ENCODE measurements at places on chromosomes 7 and 10.
A peak's percentile ranks its signal among the peaks of the same experiment; 100 is the strongest.

GRCh38 chr10:52059089-52059488 is 255.0 kb upstream of the DKK1 start:
- DNase-seq, result no peak

- no peak for DNase-seq
These were observed 117.1 kb upstream of the FAM13C start for GRCh38 chr10:59479426-59479825.

GRCh38 chr7:104861729-104862390 is 152.1 kb upstream of the KMT2E start:
- DNase-seq, result no peak

DNA sequence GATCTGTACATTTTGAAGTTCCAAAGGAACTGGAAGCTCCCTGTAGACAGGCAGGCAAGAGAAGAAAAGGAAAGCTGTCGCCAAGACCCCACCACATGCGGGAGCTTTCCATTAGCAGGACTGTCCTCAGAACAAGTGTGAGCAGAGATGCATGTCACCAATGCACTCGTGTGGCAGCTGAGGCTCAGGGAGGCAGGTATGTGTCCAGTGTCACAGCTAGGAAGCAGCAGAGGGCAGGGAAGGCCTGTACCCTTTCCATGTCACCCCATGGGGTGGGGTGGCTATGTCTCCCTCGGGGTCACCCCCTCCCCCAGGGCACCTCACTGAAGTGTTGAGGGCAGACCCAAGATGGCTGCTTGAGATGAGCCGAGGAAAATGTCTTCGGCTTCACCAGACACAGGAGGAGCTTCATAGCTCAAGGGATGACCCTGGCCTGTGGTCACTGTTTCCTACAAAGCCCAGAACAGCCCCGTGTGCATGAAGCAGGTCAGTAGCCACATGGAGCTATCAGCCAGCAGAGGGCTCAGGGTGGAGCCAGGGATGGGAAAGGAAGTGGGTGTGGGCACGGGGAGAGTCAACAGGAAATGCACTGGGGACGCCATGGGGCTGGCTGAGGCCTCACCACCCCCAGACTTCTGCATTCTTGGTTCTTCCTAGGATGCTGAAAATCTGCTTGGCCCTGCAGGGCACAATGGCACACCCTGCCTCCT is 96.6 kb downstream of the FAM53B start:
- peak; percentile 78 for DNase-seq

DNA sequence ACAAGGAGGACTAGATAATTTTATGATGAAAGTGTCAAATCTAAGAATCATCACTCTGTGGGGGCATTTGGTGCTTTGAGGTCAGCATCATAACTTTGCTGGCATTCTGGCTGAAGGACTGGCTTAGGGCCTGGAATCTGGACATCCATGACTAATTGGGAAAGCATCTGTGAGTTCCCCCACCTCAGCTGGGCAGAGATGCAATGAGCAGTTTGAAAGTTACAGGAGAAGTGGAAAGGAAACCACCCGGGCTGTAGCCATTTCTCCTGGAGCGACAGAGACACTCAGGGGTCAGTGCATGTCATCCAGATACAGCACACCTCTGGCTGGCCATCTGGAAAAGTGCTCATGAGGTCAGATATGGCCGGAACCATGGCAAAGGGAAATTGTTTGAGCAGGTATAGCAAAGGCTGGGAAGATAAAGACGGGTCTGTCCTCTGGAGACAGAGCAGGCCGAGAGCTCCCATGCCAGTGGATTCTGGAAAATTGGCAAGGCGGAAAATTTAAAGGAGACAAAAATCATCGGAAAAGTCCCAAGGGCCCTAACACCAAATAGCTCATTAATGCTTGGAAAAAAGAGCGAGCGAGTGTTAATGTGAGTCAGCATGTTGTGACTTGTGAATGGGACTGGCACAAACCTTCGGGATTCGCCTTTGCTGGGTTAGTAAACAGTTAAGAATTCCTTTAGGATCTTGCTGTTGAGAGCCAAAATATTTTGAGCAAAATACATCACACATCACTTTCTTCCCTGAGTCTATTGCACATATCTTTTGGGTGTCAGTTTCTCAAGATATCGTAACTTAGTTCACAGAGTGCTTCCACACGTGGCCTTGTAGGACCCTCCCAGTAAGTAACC is 188.4 kb upstream of the AGK start:
- DNase-seq, result no peak

DNA sequence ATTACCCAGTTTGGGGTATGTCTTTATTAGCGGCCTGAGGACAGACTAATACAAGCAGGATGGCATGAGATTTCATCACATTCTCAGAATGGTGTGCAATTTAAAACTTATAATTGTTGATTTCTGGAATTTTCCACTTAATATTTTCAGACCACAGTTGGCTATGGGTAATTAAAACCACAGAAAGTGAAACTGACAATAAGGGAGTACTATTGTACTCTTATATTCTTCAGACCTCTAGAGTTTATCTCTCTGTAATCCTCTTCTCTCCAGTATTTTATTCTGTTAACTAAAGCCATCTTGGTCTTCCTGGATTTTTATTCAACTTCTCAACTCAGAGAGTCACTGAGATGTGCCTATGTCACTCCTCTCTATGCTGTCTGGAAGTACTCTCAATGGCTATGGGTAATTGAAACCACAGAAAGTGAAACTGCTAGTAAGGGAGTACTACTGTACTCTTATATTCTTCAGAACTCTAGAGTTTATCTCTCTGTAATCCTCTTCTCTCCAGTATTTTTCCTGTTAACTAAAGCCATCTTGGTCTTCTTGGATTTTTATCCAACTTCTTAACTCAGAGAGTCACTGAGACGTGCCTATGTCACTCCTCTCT is 118.3 kb downstream of the PPP1R17 start:
- no peak for DNase-seq

- DNase-seq, result no peak
These were observed 15.9 kb downstream of the VPS41 start for GRCh38 chr7:38893061-38893460.

DNA sequence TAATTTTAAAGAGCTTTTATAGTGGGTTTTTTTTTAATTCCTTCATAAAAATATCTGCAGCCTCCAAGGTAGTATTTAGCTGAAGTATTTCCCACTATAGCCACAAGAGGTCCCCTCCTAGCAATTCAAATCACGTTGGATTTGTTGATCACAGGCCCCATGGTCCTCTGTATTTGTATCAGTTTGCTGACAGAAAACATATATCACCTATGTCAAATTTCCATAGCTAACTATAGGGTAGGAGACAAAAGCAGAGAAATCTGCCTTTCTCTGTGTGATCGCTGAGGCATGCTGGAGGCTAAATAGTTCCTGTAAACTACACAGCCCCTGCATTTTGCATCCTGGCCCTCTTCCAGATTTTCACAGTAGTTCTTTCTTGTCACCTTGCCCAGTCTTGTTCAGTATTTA is 1.7 kb upstream of the CTNNA3 start:
- peak; percentile 63 for DNase-seq

- no peak for DNase-seq
These were observed 74.8 kb upstream of the CXCL12 start for GRCh38 chr10:44459671-44460070.

DNA sequence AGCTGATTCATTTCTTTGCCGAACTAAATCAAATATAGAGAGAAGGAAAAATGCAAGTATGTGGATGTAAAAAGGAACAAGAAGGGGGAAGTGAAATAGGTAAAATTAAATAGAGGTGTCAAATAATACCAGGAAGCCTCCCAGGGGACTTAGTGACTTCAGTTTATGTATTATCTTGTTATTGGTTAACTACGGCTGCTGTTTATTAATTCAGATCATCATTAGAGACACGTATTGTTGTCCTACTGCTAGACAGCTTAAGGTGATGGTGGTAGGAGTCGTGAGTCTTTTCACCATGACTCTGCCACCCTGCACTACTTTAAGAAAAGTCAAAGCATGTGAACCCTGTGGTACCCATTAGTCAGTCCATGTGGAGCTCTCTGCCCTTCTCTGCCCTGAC is 289.1 kb downstream of the PRKG1 start:
- DNase-seq, result no peak

GRCh38 chr7:102044984-102045673 is 227.7 kb downstream of the CUX1 start:
- no peak for DNase-seq

DNA sequence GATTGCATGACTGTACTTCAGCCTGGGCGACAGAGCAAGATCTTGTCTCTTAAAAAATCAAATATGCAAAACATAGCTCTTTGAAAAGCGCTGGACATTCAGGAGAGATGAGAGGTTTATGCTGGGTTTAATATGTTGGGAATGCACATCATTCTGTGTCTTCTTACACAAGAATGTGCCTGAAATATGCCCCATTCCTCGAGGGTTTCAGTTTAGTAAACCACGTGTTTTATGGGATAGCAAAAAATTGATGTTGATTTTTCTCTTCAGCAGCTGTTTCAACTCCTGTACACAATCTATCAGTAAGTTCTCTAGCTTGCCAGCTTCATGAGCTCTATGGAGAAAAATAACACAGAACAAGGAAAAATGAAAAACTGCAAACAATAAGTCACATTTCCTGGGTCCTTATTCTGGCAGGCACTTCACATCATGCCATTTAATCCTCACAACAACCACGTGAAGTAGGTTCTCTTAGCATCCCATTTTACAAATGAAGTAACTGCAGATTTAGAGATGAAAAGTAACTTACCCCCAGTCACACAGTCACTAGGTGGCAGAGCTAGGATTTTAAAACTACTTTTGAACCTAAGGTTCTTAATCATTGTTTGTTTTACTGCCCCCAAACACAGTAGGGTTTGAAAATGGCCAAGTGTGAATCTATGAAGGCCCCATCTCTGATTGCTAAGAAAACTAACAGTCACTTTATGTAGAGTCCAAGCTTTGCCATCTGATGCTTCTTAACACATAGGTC is 423.6 kb downstream of the PHTF2 start:
- DNase-seq, result no peak

- DNase-seq, result no peak
These were observed 144.1 kb upstream of the NRG3 start for GRCh38 chr10:81730891-81731290.

GRCh38 chr10:513393-513792 is 176.1 kb downstream of the DIP2C start:
- DNase-seq, result no peak

GRCh38 chr10:89332123-89332633 is 4.4 kb downstream of the IFIT3 start:
- peak; percentile 67 for DNase-seq

Measured in CD4-positive, alpha-beta T cell treated with Interleukin-12 subunit alpha and Interleukin-12 subunit beta, for 1 hour (primary cell).